ENCODE measurements at places on chromosomes 16 and 17. TPM values are rescaled to one million over a fixed set of nuclear protein-coding genes. Genes with fewer than 3 reads are reported as not detected.

Gene CLEC3A
- not detected for total RNA-seq

Gene LRRC75A
- not detected for total RNA-seq

Gene KRT32
- total RNA-seq, result not detected

Gene SULT1A2
- total RNA-seq, result 0.23 TPM

Gene PABPN1L
- total RNA-seq, result not detected

Gene WNT9B
- total RNA-seq, result not detected

Gene RUNDC3A
- 4.1 TPM for total RNA-seq

Gene HSD17B1
- total RNA-seq, result 9.4 TPM

Gene LGALS9
- total RNA-seq, result not detected

Gene FBXW10
- total RNA-seq, result not detected

Gene DVL2
- 39.5 TPM for total RNA-seq

Gene PCYT2
- 74.0 TPM for total RNA-seq

Gene TMIGD1
- total RNA-seq, result not detected

Gene CTRB1
- not detected for total RNA-seq

Gene NECAB2
- total RNA-seq, result not detected

Gene MYL11
- total RNA-seq, result not detected

Gene CDH11
- total RNA-seq, result 66.0 TPM

Gene RHOT1
- total RNA-seq, result 22.3 TPM

Gene KRT9
- total RNA-seq, result 0.23 TPM

Gene STH
- total RNA-seq, result not detected

Gene AIPL1
- not detected for total RNA-seq

Gene MGAT5B
- total RNA-seq, result 0.15 TPM

Gene FLYWCH1
- 47.7 TPM for total RNA-seq
